Activated CD8-positive, alpha-beta T cell treated with anti-CD3 and anti-CD28 coated beads, Interleukin-2, amount 10 ng/mL, durations not matched to agents 7 days and 5 days (primary cell): ENCODE measurements at places on chromosomes 3 and 15.

DNA sequence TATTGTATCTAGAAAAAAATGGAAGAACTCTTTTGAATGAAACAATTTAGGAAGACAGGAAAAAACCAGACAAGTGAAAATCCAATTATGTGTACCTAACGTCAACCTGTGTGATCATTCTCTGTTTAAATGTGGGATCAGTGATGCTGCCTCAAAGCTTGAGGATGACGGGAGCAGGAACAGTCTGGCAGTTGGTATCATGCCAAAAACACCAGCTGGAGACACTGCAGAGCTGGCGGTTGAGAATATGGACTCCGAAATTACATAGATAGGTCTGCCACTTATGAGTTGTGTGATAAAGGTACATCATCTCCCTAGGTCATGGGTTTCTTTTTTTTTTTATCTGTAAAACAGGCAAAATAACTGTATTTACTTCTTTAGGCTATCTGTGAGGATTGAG, 480.5 kb downstream of the CNTN4 start:
- DNase-seq: no peak

GRCh38 chr15:79724312-79724711, 172.5 kb downstream of the MTHFS start:
- DNase-seq: no peak

DNA sequence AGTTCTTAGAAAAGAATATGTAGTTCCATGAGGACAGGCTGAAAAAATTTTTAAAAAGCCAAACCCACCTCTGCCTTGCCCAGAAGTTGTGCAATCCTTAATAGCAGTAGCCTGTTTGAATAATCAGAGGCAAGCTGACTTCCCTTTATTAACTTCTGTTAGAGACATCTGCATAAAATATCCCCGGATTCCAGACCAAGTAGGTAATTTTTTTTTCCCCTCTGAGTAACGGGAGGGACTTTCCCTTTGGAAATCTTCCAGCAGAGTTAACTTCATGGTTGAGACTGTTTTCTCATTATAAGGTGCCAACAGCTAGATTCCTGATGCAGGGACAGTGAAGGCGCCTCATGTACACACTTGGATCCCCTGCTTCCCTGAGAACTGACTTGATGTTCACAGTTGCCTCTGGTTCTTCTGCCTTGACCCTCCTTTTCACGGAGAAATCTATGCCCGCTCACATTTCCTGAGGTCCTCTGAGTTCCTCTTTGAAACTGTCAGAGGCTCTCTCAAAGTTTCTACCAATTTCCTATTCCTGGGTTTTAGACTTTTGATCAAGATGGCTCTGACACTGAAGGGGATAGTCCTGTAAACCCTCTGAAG, 227.6 kb upstream of the BHLHE40 start:
- no peak for DNase-seq

DNA sequence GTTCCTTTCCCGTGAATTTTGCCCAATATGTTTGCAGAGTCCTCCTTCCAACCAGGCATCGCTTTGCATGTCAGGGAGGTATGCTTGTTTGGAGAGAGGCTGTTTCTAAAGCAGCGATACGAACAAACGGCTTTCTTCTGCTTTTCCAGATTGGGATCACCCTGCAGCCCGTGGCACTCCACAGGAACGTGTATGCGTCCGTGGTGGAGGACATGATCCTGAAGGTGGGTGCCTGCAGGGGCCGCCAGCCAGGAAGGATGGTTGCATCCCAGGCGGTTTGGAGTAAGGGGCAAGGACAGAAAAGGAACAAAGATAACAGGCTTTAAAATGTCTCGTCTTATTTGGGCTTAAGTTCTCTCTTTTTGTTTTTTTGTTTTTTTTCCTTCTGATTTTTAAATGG, 17.5 kb downstream of the MAP6D1 start:
- DNase-seq: no peak
